ENCODE measurements at places on chromosomes 1 and 21. TPM values are rescaled to one million over a fixed set of nuclear protein-coding genes. Genes with fewer than 3 reads are reported as not detected.

DNA sequence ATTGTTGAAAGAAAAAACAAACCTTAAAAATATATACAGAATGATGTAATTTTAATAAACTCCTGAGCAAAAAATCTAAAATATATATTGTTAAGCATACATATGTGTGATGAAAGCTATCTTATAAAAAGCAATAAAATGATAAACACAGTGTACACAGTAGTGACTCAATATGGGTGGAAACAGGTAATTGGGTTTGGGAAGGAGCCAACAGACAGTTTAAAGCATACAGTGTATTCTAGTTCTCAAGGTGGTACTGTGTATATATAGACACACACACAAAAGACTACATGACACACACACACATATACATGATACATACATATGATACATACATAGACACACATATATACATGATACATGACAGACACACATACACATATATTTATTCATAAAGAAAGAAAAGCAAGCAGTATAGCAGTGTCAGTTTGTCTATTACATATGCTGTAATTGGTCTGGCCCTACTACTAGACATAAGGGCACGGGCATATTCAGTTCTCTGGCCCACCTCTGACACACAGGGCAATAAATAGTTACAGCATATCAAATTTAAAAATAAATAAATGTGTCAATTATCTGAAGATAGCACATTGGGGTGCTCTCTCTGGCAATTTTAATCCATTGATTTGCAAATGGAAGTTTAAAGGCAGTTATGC is 330.2 kb downstream of the S1PR1 start:
- no peak for DNase-seq

DNA sequence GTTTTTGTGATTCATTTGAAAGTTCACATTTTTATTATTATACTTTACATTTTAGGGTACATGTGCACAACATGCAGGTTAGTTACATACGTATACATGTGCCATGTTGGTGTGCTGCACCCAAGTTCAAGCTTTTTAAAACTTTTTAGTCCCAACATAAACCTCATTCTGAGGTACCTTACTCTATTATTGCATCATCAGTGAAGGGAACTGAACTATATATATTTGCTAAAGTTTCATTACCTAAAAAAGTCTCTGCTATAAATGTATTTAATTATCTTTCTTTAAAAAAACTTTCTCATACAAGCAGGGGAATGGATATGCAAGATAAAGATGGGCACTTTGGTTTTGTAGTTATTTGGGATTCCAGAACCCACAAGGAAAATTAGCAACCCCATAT is 931.4 kb upstream of the ADGRL2 start:
- no peak for DNase-seq

GRCh38 chr1:34320053-34320669 is 143.5 kb downstream of the C1orf94 start:
- no peak for DNase-seq

DNA sequence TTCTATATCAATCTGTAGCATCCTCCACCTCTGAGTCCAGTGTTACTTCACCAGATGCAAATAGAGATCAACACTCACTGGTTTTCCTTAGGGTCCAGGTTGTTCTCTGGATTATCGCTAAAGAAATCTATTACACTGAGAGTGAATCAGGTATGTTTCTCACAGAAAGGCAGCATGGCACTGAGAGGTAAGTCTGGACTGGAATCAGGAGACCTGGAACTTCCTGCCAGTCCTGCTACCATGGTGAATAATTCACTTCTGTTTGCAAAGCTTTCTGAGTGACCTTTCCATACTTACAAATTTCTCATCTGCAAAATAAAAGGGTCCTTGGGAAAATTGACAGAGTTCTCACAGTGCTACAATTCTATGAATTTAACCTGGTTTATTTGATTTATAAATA is 1583.3 kb downstream of the MRPL39 start:
- no peak for DNase-seq

GRCh38 chr1:232538224-232538942 is 91.5 kb downstream of the SIPA1L2 start:
- DNase-seq = no peak

- DNase-seq = no peak
These were observed 29.0 kb downstream of the JUN start for GRCh38 chr1:58754683-58755467.

Gene GSTM5
- total RNA-seq = 9.9 TPM

Gene CLCA4
- 0.17 TPM for total RNA-seq

Gene TCEANC2
- 4.6 TPM for total RNA-seq

Gene SPOCD1
- total RNA-seq = 36.6 TPM

Gene GJB3
- not detected for total RNA-seq

Gene CYP4X1
- not detected for total RNA-seq

All from HFFc6 (cell line).